ENCODE measurements at places on chromosomes 3 and 15. TPM values are rescaled to one million over a fixed set of nuclear protein-coding genes. Genes with fewer than 3 reads are reported as not detected.

HYKK gene
- 2.3 TPM for total RNA-seq

CHRNB4 gene
- not detected for total RNA-seq

TTC21A gene
- total RNA-seq: 6.1 TPM

CTXN2 gene
- not detected for total RNA-seq

SPTBN5 gene
- total RNA-seq: 0.29 TPM

PIGZ gene
- total RNA-seq: 3.6 TPM

Measured in smooth muscle cell of trachea (primary cell).